CD4-positive, CD25-positive, alpha-beta regulatory T cell (primary cell): ENCODE measurements at places on chromosomes 11 and 22. TPM values are rescaled to one million over a fixed set of nuclear protein-coding genes. Genes with fewer than 3 reads are reported as not detected.
A peak's percentile ranks its signal among the peaks of the same experiment; 100 is the strongest.

DNA sequence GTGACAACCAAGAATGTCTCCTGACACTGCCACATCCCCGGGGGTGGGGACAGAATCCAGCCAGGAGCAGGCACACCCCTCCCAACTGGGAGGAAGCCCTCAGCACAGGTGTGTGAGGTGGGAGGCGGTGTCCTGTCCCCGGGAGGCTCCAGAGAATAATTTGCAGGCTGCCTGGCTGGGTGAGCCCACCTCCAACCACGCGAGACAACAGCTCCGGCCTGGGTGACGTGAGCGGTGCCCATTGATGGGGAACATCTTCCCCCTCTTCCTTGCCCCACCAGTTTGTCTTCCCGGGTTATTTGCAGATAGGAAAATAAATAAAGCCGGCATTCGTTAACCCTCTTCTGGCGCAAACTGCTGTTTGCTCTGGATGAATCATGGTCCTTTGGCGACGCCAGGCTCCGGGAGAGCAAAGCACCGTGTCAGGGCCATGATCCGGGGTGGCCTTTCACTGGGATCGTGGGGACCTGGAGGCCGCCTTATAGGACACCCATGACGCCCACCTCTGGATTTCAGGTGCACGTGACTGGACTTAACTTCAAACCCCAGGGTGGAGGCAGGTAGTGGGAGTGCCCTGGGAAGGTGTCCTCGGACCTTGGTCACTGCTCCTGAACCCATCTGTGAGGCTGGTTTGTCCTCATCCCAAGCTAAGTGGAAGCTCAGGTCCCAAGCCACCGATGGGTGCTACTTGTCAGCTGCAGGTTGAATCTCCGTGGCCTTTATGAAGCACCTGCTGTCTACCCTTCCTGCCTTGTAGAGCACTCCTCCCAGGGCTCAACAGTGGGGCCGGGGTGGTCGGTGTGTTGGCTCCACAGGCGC lies 13.9 kb downstream of the CCND1 start:
- H3K4me1 ChIP-seq: no peaks in the 10 kb centered on the region
- H3K27me3 ChIP-seq: no peaks in the 10 kb centered on the region
- no peak overlapping the region for H3K27ac ChIP-seq

GRCh38 chr11:70531281-70532065 lies 133.1 kb downstream of the CTTN start:
- no peaks in the 10 kb centered on the region for H3K27me3 ChIP-seq
- DNase-seq: no peak
- no peaks in the 10 kb centered on the region for H3K4me1 ChIP-seq
- no peak overlapping the region for H3K27ac ChIP-seq
- no peaks in the 10 kb centered on the region for H3K36me3 ChIP-seq

DNA sequence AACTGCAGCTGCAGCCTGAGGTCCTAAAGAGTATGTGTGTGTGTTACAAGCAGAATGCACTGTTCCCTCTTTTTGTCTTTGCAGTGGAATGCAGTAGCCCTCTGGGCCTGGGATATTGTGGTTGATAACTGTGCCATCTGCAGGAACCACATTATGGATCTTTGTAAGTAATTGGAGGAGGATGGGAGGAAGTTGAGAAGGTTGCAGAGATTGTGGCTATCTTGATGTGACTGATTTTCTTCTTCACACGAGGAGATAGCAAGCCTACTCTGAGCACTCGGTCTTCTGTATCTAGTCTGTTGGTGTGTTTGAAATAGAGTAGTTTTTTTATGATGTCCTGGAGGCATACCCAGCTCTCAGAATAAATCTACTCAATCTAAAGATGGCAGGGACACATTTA lies 2.3 kb downstream of the RBX1 start:
- DNase-seq: no peak
- peak overlapping the region; percentile 99 for H3K27ac ChIP-seq
- no peak overlapping the region for H3K4me3 ChIP-seq
- H3K27me3 ChIP-seq: no peaks in the 10 kb centered on the region
- H3K36me3 ChIP-seq: peaks cover 16% of the 10 kb centered on the region
- peaks cover 40% of the 10 kb centered on the region for H3K4me1 ChIP-seq

DNA sequence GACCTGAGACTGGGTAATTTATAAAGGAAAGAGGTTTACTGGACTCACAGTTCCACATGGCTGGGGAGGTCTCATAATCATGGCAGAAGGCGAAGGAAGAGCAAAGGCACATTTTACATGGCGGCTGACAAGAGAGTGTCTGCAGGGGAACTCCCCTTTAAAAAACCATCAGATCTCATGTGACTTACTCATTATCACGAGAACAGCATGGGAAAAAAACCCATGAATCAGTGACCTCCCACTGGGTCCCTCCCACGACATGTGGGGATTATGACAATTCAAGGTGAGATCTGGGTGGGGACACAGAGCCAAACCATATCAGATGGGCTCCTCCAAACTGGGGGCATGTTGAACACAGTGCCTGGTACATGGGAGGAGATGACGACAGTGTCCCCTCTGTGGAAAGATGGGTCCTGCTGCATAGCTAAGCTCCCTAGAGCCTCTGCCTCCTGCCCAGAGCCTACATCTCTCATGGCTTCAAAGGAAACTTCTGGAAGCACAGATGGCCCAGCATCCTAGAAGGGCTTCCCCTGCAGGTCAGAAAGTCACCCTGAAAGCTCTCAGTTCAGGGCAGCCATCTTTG lies 46.1 kb downstream of the MYEOV start:
- H3K27ac ChIP-seq: no peak overlapping the region
- DNase-seq: no peak
- H3K4me3 ChIP-seq: no peak overlapping the region
- H3K36me3 ChIP-seq: no peaks in the 10 kb centered on the region
- H3K27me3 ChIP-seq: no peaks in the 10 kb centered on the region

GRCh38 chr11:61760946-61761345 lies 8.5 kb downstream of the MYRF start:
- H3K4me3 ChIP-seq: no peak overlapping the region
- no peaks in the 10 kb centered on the region for H3K36me3 ChIP-seq
- H3K4me1 ChIP-seq: peaks cover 8% of the 10 kb centered on the region
- no peaks in the 10 kb centered on the region for H3K27me3 ChIP-seq
- H3K27ac ChIP-seq: no peak overlapping the region
- no peak for DNase-seq

Gene LSP1
- 381 TPM for polyA plus RNA-seq

Gene SH3BP1
- polyA plus RNA-seq: 15.1 TPM

Gene KRTAP5-2
- polyA plus RNA-seq: not detected
